ENCODE measurements at places on chromosomes 7 and 10.

GRCh38 chr10:99881371-99881770 is 98.9 kb downstream of the ABCC2 start:
- no peak for DNase-seq

DNA sequence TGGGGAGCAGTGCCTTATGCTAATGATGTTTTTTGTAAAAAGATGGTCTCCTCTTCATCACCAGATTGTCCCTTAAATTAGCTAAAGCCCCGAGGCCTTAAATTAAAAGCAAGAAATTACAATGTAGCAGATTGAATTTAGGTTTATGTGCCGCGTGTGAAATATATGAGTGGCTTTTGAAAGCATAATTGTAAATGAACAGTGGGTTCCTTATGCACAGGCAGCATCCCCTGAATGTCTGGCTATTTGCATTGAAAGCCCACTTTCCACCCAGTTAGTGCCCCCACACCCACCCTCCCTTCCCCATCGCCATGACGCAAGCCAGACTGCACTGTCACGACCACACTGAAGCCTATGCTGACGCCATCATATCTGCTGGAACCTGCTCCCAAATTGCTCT is 62.4 kb upstream of the SORCS3 start:
- no peak for DNase-seq

DNA sequence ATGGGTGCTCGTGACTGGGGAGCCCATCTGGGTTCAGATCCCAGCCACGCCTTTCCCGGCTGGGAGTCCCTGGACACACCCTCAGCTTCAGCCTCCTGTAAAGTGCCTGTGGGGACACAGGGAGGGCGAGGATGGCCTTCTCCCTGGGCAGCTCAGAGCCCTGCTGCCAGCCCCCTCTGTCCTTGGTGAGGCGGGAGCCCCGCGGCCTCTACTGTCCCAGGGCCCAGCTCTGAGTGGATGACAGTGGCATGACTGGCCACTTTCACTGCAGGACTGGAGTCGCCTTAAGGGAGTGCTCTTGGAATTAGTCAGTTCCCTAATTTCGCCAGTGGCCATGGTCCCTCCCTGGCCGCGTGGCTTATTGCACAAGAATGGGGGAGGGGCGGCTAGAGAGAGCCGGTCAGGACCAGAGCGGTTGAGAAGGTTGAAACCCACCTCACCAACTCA is 4.6 kb downstream of the BRI3 start:
- no peak for DNase-seq

- DNase-seq = no peak
Observed at GRCh38 chr10:81838950-81839349, 36.0 kb upstream of the NRG3 start.

DNA sequence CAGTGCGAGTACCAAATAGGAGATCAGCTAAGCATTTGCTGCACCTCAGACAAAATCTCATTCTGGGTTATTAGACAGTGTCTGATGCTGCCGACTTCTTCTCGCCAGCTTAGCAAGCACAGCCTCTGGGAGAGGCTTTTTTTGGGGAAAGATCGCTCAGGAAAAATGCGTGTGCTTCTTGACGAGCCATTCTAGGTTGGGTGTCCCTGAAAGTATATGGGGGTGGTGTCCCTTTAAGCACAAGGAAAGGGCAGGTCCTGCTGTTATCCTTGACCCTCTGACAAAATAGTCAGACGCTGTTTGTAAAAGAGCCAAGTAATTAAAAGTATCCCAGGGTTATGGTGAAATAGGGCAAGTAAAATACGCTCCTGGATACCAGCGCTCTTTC is 540.1 kb upstream of the FZD8 start:
- DNase-seq = no peak

GRCh38 chr10:21069929-21070700 is 173.0 kb upstream of the NEBL start:
- peak; percentile 97 for DNase-seq

GRCh38 chr7:81433206-81433605 is 336.6 kb downstream of the HGF start:
- peak; percentile 53 for DNase-seq

- peak; percentile 54 for DNase-seq
Observed at GRCh38 chr10:12782537-12782936, 219.0 kb downstream of the CCDC3 start.

- no peak for DNase-seq
Observed at GRCh38 chr10:51086710-51087109, 12.4 kb downstream of the PRKG1 start.

- no peak for DNase-seq
Observed at GRCh38 chr10:124741922-124742412, 2.2 kb downstream of the FAM53B start.

DNA sequence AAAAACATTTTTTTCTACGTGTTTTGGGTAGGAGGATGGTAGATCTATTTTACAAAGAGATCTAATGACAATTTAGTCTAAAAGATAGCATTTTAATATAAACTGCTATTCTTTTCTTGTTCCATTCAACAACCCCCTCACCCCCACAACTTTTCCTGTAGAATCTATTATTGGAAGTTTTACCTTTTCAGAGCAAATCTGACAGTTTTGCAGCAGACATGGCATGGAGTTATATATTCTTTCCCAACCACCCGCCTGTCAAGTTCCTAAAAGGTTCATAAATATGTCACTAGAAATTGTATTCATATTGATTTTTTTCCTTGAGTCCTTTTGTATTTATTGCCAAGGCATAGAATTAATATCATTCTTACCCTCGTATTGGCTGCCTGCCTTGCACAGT is 21.5 kb upstream of the NAMPT start:
- DNase-seq = no peak

GRCh38 chr10:130790339-130790738 is 521.2 kb downstream of the TCERG1L start:
- no peak for DNase-seq

GRCh38 chr7:75740846-75741497 is 2.2 kb upstream of the HIP1 start:
- DNase-seq = peak; percentile 34

DNA sequence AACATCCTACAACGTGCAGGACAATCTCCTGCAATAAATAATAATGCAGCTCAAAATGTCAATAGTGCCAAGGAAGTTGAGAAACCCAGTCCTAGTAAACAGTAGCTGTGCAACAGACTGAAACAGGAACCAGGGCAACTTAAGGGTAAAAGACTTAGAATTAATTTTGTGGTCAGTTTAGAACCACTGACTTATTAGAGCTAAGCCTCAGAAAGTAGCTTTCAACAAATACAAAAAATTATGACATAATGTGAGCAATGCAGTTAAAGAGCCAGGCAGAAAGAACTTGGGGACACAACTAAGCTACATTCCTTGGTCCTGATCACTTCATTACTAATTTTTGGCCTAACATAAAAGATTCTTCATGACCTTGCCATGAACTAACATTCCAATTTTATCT is 195.4 kb downstream of the MACC1 start:
- DNase-seq = no peak

GRCh38 chr7:12269100-12269895 is 58.2 kb downstream of the TMEM106B start:
- DNase-seq = no peak

- DNase-seq = no peak
Observed at GRCh38 chr10:93299195-93299594, 182.9 kb downstream of the MYOF start.

- no peak for DNase-seq
Observed at GRCh38 chr7:46168671-46169383, 247.8 kb upstream of the IGFBP3 start.

DNA sequence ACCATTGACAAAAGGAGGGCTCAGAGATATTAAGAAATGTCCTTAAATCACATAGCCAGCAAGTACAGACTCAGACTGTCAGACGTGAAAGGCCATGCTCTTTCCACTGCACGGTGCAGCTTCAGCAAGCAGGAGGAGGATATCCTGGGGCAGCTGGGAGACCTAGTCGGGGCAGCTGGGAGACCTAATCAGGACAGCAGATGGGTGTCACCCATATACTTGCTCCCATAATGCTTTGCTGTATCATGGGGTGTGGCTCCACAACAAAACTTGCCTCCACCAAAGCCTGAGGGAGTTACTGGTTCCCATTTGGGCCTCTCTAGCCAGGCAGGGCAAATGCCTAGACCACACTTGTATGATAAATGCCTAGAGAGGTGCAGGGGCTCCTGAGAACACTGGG is 55.4 kb downstream of the GRID1 start:
- DNase-seq = no peak

- DNase-seq = no peak
Observed at GRCh38 chr10:9091530-9092093, 1037.1 kb downstream of the GATA3 start.

DNA sequence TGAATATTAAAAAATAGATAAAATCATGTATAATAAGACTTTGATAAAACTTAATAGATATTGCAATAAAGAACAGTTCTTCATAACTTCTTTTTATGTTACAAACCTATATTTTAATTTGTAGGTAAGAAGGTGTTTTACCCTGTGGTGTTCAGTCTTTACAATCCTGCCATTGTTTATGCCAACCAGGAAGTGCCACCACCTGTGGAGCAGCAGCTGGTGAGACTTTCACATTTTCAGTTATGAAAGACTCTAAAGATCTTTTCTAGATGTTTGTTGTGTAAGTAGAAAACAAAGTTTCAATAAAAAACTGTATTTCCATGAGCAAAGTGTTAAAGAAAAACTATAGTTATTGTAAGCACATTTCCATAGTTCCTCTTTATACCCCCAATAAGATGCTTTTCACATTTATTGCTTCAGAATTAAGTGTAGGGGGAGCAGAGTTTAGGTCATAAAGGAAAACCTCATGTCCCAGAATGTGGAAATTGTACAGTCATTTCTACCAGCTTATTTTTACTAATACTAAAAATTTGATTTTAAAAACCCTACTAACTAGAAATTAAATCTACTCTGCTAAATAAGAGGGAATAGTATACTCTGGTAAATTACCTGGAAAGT is 28.7 kb downstream of the CSGALNACT2 start:
- peak; percentile 12 for DNase-seq

DNA sequence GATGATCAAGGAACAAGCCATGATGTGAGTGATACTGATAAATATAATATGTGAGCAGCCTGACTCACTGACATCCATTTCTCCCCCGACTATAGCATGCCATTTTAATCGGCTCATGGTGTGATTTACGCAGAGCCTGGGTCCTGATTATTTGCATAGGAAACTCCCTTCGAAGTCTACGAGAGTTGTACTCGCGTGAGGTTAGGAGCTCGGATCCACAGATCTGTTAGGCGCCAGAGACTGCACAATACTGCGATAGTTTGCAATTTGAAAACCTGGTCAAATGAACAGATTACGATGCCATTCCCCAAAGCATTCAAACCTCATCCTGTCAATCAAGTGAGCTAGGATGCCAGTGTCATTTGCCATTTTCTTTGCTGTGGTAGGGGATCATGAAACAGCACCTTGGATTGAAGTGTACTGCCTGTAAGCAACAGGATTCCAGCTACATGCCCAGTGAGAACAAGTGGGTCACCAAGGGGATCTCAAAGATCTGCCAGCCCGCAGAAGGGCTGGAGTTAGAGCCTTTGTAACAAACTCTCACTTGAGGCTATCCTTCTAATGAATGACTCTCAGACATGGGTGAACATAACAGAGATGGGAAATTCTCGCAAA is 158.3 kb downstream of the FRMD4A start:
- no peak for DNase-seq

GRCh38 chr7:150374472-150374871 is 4.7 kb upstream of the ZNF775 start:
- DNase-seq = no peak

- DNase-seq = no peak
Observed at GRCh38 chr10:93208717-93209464, 135.2 kb downstream of the CYP26A1 start.

DNA sequence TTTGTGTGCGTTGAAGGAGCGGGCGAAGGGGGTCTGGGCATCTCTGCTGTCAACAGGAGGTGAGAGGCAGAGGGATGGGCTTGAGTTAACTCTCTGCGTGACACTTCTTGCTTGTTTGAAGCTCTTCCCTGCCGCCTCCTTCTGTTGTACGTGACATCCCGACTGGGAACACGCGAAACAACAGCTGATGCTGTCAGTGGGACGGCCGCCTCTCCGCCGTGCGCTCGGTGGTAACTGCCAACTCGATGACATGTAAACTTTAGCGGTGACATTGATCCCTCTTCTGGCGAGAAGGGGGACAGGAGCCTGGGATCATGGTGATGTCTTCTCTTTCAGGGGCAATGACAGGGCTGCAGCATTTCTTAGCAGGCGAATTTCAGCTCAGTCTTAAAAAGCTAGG is 394.5 kb downstream of the TYW1 start:
- DNase-seq = no peak

GRCh38 chr10:71598621-71599055 is 120.9 kb downstream of the C10orf105 start:
- DNase-seq = peak; percentile 36

DNA sequence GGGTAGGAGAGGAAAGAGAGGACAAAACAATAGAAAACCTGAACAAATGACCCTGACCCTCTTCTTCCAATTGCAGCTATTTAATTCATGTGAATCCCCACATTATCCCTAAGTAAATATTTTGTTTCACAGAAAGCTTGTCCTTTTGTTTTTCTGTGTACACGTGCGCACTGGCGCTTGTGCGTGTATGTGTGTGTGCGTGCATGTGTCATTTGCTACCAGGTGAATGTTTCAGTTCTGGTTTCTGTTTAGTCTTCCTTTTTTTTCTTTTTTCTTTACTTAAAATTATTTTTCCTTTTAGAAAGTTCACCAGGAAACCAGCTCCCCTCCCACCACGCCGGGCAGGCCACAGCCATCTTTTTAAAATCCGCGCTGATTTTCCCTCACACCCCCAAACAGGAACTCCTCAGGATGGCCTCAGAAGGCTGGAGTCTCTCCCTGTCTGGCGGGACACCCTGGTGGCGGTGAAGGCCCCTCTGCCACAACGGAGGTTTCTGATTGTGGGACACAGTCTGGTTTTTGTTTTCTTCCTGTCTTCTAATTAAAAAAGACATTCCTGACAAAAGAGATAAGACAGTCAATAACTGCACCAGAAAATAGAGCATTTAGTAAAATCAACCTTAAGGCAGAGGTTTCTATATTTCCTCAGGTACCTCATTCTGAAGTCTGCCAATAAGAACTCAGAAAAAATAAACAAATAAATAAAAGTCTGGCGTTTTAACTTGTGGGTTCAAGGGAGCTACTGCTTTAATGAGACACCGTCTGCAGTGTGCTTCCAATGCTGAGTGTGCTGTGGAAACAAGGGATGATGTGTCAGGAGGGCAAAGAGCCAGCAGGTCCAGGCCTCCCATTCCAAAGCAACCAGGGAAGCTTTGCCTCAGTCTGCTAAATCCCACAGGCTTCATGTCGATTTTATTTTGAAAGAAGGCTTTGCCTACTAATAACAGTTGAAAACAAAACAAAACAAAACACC is 17.4 kb downstream of the IRF5 start:
- no peak for DNase-seq

Measured in A673 (cell line).